ENCODE measurements at places on chromosomes 2 and 18. TPM values are rescaled to one million over a fixed set of nuclear protein-coding genes. Genes with fewer than 3 reads are reported as not detected.
A peak's percentile ranks its signal among the peaks of the same experiment; 100 is the strongest.

DNA sequence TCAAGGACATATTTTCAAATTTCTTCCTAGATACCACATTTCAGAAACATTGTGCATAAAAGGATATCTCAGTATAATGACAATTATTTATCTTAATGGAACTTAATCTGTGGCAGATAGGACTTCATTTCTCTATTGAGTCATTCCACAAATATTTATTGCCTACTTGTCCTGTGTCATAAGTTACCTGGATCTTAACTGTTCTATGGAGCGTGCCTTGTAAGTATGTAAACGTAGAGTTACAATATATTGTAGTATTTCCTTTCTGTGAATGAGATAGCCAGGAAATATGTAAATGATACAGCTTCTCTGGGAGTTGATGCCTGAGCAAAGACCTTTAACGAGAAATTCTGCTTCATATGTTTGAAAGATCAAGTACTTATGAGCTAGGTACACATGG is 2.5 kb downstream of the AGFG1 start:
- ATAC-seq = peak; percentile 55

Gene POTEF
- total RNA-seq = not detected

Gene RGPD5
- total RNA-seq = 16.1 TPM

- ATAC-seq = peak; percentile 51
These were observed 12.1 kb downstream of the GALNT14 start for GRCh38 chr2:31125918-31126695.

Gene SERPINB10
- 0.36 TPM for total RNA-seq

GRCh38 chr2:99346218-99346617 is 9.0 kb downstream of the EIF5B start:
- ATAC-seq = no peak

DNA sequence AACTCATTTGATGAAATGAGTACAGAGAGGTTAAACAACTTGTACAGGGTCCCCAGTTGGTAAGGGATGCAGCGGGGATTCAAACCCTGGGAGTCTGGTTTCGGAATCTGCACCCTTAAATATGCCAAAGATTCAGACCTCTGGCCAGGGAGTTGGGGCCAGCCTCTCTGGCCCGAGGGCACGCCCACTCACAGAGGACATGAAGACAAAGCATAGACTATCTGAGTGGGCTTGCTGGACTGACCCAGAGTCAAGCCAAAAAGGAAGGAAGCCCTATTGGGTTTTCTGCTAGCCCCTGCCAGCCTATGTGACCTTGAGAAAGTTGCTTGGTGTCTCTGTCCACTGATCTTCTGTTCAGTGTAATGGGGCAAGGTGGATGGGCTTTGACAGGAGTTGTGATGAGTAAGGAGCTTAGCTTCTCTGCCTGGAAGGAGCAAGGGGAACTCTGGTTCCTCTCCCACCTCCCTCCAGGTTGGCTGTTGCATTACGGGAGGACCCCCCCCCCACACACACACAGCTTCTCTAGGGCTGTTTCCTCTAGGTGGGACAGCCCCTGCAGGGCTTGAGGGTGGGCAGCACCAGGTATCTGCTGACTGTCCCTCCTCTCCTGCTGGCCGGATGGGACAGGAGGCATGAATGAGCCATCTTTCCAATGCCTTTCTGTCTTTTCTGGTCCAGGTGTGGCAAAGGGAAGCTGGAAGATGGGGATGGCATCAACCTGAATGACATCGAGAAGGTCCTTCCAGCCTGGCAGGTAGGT is 131.3 kb downstream of the CTIF start:
- no peak for ATAC-seq

- ATAC-seq = no peak
These were observed 8.0 kb downstream of the GNLY start for GRCh38 chr2:85702172-85702571.

DNA sequence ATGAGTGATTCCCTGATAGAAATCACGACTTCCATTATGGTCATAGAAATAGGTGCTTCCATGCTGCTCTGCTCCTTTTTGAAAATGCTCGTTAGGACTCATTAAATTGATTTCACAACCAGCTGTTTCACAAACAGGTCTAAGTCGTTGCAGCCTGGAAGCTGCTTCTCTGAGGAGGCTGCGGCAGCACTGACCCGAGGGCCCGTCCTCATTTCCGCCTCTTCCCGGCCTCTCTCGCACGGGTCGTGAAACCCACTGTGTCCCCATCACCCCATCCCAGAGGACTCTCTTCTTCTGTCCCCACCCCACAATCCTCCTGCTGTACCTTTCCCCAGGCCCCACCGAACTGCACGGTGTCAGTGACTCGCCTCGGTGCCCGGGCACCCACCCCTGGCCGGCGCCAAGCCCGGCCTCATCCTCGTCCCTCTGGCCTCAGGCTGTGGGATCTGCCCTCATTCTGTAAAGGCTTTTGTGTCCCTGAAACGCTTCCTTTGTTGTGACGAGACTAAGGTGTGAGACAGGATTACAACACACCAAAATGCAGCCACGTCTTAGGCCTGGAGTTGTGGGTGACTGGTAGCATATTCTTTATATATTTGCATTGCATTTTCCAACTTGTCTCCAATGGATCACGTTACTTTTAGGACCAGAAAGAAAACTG is 112.7 kb upstream of the CTDP1 start:
- ATAC-seq = peak; percentile 77

Gene ABCG8
- not detected for total RNA-seq

Gene PRSS56
- total RNA-seq = not detected

- no peak for ATAC-seq
These were observed 261.7 kb downstream of the ETAA1 start for GRCh38 chr2:67658820-67659219.
